ENCODE measurements at places on chromosomes 12 and 14. TPM values are rescaled to one million over a fixed set of nuclear protein-coding genes. Genes with fewer than 3 reads are reported as not detected.

DNA sequence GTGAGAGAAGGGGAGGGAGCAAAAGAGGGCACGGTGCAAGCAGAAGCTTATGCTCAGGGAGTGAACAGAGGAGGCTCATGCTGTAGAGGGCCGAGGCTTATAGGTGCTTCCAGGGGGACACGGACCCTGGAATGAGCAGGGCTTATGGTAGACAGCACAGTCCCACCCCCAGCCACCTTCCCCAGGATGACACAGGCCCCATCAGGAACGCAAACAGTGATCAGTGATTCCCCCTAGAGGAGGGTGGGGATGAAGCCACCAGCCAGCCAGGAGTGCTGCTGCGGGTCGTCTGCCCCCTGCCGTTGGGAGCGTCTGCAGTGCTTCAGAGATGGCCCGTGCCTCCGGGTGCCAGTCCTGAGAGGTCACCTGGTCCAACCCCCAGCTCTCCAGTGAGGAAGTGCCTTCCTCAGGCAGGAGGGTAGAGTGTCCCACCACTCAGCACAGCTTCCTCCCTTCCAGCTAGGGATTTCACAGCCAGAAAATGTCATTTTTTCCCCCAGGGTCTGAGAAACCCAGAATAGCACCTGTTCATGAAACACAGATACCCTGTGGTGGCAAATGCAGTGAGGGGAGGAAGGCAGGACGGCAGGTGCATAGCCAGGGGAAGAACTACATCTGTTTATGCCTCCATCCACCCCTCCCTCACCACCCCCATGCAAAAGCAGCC lies 60.7 kb downstream of the SLC6A12 start:
- DNase-seq = peak; percentile 25

DNA sequence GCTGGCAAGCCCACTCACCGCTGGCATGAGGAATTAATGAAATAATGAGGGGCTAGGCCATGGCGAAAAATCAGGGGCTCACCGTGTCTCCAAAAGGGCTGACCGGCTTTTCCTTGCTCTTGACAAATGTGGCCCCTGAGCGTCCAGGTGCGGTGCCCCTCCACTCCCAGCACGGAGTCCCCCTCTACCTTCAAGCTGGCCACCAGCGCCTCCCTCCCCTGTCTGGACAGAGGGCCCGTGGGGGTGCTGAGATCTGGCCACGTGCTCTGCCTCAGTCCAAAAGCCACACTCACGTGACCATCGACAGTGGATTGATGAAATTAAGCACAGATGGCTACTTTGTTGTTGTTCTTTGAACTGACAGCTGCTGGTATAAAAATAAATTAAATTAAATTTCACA lies 78.8 kb upstream of the BCL11B start:
- no peak for DNase-seq

DNA sequence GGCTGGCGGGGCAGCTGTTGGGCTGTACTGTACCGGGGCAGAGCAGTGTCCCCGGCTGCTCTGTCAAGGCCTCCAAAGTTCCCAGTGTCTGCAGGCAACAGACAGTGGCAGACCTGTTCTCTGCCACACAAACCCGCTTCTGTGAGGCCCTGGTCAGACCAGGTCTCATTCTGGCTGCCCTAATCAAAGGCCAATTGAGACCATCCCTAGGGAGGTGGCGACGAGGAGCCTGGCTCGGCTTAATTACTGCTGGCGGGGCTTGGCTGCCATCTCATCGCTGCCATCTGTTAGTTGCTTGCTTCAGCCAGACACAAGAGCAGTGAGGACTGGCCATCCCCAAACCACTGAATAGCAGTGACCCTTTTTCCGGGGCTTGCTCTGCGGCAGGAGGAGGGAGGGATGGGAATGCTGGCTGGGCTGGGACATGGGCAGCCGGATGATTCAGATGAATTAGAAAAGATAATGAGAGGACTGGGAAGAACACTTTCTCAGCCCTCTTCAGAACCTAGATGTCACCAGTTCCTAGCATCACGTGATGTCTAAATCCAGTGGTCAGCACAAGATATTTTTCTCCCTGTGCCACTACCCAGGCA lies 24.5 kb downstream of the ERG28 start:
- no peak for DNase-seq

- no peak for DNase-seq
Measured at GRCh38 chr12:45543887-45544286, 185.6 kb upstream of the ARID2 start.

DNA sequence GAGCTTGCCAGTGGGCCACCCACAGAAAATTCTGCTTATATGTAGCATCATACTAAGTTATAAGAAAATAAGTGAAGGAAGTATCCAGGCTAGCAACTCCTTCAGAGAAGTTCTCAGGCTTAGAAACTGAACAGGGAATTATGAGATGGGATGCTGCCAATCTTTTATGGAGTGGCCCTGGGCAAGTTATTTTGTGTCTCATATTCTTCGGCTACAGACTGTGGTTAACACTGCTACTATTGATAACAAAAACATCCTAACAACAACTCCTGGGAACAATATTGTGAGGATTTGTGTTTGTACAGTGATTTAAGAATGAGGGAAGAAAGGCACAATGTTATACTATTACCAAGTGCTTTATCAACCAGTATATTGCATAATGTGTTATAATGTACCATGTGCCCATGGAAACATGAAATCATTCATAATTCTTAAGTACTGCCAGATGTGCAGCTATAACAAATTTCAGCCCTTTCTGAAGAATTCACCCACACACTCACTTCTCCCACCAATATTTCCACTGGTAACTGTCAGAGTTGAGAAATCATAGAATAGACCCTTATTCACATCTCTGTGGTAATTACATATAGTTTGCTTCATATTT lies 113.3 kb upstream of the SOX5 start:
- no peak for DNase-seq

DNA sequence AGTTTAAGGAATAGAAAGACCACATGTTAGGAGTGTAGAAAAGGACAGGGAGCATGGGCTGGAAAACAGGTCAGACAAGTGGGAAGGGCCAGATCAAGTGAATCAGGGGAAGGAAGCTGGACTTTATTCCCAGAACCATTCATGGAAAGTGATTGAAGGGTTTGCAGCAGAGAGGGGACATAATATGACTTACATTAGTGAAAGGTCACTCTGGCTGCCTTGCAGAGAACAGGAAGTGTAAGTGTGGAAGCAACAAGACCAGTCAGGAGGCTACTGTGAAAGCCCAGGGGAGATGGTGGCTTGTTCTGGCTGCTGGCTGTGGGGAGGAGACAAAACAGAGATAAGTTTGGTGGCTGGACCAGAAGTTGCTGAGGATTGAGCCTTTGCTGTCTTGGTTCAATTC lies 69.1 kb downstream of the VCPKMT start:
- DNase-seq = no peak

GRCh38 chr14:64696355-64696857 lies 7.8 kb upstream of the PLEKHG3 start:
- DNase-seq = no peak

GRCh38 chr14:64727551-64728071 lies 23.4 kb downstream of the PLEKHG3 start:
- DNase-seq = no peak

The ADCY4 gene
- 11.3 TPM for total RNA-seq

The COX8C gene
- total RNA-seq = not detected

The PLEK2 gene
- total RNA-seq = not detected

The RASSF9 gene
- not detected for total RNA-seq
